Kidney (tissue), 22 donors: ENCODE measurements at places on chromosomes 6 and 20. TPM values are rescaled to one million over a fixed set of nuclear protein-coding genes. Genes with fewer than 3 reads are reported as not detected.

GRCh38 chr20:59813126-59813947, 120.1 kb downstream of the SYCP2 start:
- DNase-seq, result peak; percentile 35

GRCh38 chr6:41648921-41649320, 10.7 kb downstream of the MDFI start:
- no peak for DNase-seq

Gene TRIM10
- 1.5 TPM for polyA plus RNA-seq

DNA sequence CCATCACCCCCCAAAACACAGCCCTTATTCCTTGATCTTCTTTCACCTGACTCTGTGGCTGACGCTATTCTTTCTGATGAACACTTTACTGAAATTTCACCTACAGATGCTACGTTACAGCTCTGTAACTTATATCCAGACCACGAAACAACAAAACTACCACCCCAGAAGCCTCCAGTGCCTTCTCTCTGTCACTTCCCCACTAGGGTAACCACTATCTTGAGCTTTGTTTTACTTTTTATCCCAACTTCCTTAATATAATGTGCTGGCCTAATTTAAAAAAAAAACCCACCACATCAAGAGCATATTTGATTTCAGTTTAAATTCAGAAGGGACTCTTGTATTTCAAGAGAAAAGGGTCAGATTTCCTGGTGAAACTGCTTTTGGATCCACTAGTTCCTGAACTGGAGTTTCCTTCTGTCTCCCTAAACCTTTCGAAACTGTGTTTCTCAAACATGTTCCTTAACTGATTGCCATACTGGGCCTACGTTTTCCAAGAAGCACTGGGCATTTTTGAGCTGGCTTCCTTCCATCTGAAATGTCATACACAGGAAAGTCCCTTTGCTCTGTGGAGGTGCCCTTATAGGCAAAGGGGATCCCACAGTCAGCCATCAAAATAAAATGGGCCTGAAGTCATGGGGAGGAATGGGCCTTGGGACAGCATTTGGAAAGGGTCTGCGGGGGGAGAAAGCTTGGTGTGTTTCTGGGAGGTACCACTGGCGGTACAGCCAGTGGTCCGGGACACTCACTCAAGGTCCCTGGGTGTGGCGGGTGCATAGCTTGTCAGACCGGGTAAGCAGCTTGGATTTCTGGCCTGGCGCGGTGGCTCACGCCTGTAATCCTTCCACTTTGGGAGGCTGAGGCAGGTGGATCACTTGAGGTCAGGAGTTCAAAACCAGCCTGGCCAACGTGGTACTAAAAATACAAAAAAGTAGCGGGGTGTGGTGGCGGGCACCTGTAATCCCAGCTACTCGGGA, 25.8 kb upstream of the RTF2 start:
- DNase-seq, result no peak

- DNase-seq, result no peak
Measured at GRCh38 chr6:44008821-44009370, 118.4 kb downstream of the MRPL14 start.

DNA sequence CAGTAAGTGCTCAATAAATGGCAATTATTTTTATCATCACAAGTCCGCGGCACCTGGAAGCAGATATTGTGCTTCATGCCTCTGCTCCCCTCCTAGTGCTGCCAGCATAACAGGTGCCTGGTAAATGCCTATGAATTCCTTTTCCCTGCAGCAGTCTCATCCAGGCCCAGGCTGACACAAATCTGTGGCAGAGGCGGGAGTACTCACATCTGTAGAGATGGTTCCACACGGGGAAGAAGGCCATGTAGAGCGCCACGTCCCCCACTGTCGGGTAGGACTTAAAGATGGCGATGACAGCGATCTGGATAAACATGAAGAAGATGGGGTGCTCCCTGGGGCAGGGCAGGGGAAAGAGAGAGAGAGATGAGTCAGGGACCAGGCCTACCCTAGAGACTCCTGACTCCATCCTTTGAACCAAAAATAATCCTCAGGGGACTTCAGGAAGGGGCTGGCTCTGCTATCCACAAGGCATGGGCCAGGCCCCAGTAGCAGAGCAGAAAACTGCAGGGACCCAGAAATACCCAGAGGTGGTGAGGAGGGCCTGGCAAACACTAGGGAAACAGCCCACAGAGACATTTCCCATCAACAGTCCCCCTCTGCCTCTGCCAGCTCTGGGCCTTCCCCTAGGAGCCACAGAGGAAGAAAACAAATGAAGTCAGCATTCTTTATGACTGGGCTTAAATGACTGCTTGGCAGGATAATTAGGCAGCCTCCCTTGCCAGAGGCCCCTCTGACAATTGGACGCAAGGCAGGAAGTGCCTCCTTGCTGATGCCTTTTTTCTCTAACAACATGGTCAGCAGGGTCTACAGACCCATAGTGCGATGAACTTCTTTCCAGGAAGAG, 23.0 kb downstream of the MAP1LC3A start:
- no peak for DNase-seq

GRCh38 chr6:87291883-87292282, 30.5 kb upstream of the SMIM8 start:
- no peak for DNase-seq

Gene FAM210B
- 34.5 TPM for polyA plus RNA-seq

DNA sequence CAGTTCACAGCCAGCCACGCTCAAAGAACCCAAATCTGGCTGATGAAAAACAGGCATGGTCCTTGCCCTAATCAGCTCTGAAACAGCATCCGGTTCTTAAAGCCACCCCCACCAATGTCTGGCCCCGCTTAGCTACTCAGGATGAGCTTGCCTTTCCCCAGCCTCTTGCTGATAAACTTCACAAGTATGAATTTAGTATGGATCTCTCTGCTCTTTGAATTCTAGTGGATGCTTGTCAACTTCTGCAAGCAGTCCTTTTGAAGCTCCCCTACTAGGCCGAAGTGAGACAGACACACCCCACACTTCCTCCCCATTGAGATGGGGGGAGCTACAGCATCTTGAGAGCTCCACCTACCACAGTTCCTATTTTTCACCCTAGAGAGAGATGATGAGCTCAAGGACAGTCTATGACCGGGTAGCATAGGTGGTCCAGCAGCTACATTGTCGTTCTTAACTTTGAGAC, 36.7 kb downstream of the EBF4 start:
- no peak for DNase-seq

Gene LY6G6C
- not detected for polyA plus RNA-seq

DNA sequence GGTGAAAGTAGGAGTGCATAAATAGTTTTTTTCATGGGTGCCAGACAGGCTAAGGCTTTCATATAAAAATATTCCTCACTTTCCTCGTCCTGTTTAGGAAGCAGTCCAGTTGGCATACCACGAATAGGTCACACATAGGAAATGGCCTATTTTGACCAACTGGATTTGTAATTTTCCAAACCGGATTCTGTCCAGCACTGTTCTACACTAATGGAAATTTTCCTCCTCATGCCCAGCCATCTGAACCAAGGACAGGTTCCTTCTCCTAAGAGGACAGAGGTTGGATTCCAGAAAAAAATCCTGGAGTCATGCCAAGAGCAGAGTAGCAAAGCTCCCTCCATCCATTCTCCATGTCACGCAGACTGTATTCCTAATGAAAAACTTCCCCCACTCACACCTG, 43.1 kb downstream of the PANK2 start:
- DNase-seq, result no peak

DNA sequence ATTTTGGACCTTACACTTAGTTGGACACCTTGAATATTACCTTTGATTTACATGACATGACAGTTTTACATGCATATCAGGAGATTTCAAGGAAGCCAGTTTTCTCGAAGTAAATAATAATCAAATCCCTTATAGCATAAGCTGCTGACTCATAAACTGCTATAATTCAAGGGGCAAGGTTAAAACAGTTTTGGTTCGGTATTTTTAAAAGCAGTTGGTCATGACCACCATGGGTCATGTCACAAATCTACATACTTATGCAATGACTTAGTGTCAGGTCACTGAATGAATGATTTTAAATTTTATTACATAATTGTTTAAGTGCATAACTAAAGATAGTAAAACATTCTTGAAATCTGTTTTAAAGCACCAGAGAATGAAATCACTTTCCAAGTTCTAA, 158.0 kb downstream of the DST start:
- DNase-seq, result peak; percentile 51

Gene SLC22A16
- not detected for polyA plus RNA-seq

GRCh38 chr6:9766240-9766915, 648.5 kb downstream of the TFAP2A start:
- no peak for DNase-seq
